ENCODE measurements at places on chromosomes 6 and 20. TPM values are rescaled to one million over a fixed set of nuclear protein-coding genes. Genes with fewer than 3 reads are reported as not detected.

DNA sequence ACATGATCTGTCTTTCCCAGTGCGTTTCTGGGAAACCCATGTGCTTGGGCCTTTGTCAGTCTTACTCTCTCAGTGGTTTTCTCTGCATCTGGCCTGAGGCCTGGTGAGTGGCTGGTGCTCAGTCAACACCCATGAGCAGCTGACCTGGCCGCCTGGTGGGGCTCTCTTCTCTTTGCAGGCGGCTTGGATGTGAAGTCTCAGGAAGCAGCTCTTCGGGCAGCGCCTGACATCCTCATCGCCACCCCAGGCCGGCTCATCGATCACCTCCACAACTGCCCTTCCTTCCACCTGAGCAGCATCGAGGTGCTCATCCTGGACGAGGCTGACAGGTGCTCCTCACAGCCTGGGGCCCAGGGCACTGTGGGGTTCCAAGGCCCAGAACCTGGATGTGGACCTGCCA, 10.8 kb downstream of the DDX27 start:
- DNase-seq: no peak

GRCh38 chr6:122491919-122492555, 20.4 kb upstream of the SERINC1 start:
- DNase-seq: peak; percentile 37

GRCh38 chr6:22598339-22598738, 29.0 kb downstream of the HDGFL1 start:
- no peak for DNase-seq

DNA sequence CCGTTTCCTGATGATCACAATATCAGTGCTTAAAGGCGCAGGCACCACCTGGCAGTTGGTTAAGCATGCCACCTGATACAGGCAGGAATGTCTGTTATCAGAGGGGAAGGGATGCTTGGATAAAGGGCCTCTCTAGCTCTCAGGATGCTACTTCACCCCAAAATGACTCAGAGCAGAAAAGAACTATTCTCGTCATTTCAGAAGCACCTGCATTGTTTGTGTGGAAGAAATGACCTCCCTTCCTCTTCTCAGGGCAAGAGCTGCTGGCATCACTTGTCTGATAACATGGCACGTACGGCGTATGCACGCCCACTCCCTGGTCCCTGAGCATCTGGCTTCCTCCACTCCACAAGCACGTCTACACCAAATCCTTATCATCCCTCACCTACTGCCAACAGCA, 47.3 kb downstream of the ATP9A start:
- no peak for DNase-seq

DNA sequence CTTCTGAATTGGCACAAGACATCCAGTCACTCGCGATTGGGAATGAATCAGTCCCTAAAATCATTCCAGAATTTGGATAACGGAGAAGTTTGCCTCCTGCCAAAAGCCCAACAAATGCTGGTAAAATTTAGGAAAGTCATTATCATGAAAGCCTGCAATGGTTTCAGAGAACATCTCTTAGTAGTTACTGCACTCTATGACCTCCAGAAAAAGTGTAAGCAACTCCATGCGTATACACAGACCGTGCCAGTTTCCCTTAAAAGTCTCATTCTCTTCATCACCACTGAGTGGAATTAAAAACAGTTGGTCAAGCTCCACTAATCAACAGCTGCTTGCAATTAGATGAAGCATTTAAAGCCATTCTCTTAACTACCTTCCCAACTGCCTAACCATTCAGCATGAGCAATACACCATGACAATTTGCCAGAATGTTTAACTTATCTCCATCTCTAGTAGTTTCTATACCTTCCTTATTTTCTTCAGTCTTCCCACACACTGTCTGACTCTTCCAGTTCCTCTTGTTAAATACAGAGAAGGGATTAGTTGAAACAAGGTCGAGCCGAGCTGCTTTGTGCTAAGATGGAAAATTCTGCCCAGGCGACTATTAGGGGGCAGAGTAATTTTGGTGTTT, 183.6 kb upstream of the PRDM1 start:
- DNase-seq: no peak

GRCh38 chr20:49118307-49118706, 69.8 kb downstream of the STAU1 start:
- no peak for DNase-seq

Gene FAM184A
- 13.2 TPM for total RNA-seq

Gene PRSS35
- 1.6 TPM for total RNA-seq

Gene FANCE
- total RNA-seq: 18.7 TPM
